Stimulated activated CD8-positive, alpha-beta memory T cell treated with anti-CD3 and anti-CD28 coated beads, Interleukin-4, amount 100 ng/mL, for 4 hours (primary cell): ENCODE measurements at places on chromosomes 7 and 10.
A peak's percentile ranks its signal among the peaks of the same experiment; 100 is the strongest.

- DNase-seq: no peak
Measured at GRCh38 chr7:150952331-150953050, 25.6 kb downstream of the KCNH2 start.

- DNase-seq: no peak
Measured at GRCh38 chr7:44541876-44542610, 913 bp upstream of the NPC1L1 start.

DNA sequence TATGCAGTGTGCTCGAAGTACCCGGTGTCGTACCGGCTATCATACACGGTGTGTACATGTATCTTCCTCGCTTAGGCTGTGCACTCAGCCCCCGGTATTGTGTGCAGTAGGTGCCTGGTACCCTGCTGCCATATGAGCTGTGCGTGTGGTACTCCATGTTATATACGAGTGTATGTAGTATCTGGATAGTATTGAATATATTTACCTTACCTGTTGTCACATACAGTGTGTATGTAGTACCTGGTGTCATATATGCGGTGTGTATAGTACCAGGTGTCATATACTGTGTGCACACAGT, 1.2 kb downstream of the ZMYND11 start:
- DNase-seq: no peak

- DNase-seq: no peak
Measured at GRCh38 chr10:64211466-64211865, 690.3 kb downstream of the REEP3 start.

- DNase-seq: no peak
Measured at GRCh38 chr10:20596065-20596755, 300.9 kb downstream of the NEBL start.

GRCh38 chr7:96303686-96304443, 18.0 kb downstream of the SLC25A13 start:
- DNase-seq: no peak

DNA sequence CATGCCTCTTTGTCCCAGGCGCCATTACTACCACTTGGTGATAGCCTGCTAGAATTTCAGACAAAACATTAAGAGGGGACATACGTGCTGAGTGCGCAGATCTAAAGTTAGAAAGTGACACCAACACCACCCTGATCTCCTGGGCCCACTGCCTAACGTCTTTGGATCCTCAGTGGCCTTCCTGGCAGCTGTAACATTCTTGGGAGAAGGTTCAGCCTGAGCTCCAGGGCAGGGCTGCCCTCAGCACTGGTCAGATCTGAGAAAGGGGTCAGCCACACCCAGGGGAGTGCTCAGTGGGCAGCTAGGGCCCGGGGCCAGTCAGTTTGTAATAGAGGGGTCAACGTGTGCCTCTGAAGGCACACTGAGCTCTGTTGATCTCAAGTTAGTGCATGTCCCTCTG, 48.4 kb downstream of the ZCCHC24 start:
- DNase-seq: no peak

DNA sequence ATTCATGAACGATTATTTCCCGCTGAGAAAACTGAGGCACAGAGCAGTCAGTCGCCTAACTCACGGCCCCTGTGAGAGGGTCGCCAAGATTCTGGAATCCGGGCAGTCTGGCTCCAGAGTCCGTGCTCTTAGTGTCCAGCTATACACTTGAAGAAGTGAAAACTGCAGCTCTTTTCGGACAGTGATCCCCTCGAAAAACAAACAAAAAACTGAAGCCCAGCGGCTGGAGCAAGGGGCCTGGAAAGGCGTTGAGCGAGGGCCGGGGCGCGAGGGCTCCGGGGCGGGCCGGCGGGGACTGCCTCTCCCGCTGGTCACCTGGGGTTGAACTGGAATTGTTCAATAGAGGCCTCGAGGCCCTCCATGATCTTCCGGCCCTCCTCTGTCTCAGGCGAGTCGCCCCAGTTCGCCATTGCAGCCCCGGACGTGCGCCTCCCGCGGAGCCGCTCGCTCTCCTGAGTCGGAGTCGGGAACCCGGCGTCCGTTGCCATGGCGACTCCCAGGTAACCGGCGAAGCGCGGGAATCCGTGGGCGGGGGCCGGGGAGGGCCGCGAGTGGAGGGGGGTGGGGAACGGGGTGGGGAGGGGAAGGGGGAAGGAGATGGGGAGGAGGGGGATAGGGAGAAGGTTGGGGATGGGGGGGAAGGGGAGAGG, 881 bp downstream of the C10orf67 start:
- DNase-seq: no peak

- DNase-seq: no peak
Measured at GRCh38 chr10:35928748-35929147, 286.7 kb upstream of the FZD8 start.

DNA sequence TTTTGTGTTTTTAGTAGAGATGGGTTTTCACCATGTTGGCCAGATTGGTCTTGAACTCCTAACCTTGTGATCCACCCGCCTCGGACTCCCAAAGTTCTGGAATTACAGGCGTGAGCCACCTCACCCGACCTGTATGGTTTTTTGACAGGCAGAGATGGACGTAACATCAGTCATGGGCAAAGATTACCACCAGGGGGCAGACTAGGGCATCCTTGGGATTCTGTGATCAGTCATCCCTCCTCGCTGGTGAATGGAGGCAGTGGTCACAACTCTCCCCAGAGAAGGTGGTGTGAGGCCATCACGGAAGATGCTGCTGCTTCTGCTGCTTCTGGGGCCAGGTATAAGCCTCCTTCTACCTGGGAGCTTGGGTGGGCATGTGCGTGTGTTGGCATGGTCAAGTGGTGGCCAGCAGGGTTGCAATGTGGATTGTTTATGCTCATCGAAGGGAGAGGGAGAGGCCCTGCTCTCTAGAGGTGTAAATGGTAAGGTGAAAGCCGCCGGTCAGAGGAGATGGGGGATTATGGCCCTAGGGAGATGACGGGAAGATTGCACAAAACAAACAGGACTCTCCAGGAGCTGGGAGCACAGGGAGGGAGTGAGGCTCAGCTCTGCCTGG, 122.7 kb upstream of the PRSS1 start:
- peak; percentile 36 for DNase-seq

DNA sequence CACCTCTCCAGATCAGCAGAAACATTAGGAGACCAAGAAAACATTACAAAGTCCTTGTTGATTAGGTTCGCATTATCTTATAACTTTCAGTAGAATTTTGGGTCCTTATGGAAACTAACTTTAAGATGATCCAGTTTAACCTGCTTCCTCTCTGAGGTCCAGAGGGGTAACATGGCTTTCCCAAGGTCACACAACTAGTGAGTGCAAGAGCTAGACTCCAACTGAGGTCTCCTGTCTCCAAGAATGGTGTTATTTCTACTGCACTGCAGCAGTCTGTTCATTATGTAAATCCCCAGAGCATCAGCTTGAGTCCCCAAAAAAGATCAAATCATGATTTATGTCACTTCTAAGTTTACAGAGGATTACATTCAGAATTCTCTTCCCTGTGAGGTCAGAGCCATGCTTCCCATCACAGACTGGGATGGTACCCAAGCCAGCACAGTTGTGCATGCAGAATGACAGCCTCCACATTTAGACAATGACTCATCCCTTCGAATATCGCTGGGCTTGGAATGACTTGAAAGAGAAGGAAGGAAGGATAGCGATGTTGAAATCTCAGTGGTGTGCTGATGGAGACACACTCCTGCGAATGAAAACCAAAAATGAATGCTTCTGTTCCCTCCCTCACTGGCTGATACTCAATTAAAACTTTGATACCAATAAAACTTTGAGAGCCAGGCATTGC, 163.1 kb upstream of the PLXNA4 start:
- no peak for DNase-seq

GRCh38 chr10:69801434-69802315, at the start of gene COL13A1:
Gene COL13A1 (plus strand): TSS chr10:69801906. CDS start chr10:69802424, 518 bp downstream.
- DNase-seq: no peak

DNA sequence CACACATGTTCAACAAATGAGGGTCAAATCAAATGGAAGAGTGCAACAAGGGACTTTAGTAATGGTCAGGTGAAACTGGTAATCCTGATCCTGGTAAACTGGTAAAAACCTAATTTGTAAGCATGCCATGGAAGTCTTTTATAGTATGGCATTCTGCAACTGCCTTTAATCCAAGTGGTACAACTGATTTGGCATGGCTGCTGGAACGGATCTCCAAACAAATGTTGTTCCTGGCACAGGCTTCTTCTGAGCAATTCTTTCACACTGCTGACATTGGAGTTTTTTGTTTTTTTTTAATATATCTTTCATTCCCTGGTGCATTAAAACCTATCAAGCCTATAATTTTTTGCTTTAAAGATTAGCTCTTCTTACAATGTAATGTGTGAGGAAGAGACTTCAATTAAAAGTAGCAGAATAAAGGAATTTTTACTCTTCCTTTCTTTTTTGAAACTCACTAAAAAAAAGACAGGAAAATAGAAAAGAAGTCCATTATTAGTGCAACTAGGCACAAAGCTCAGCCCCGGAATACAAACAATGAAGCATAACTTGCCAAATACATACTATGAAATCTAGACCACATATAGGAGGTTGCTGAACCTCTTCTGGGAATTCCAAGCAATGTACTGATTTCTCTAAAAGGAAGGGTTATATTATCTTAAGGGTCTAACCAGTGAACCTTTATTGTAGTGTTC, 79.3 kb upstream of the OIT3 start:
- no peak for DNase-seq

- DNase-seq: no peak
Measured at GRCh38 chr10:47094636-47095035, 183.4 kb downstream of the PTPN20 start.

GRCh38 chr10:113853578-113854012, 287 bp downstream of the DCLRE1A start:
- DNase-seq: no peak

GRCh38 chr10:80894311-80894791, 356.6 kb downstream of the SH2D4B start:
- DNase-seq: no peak

DNA sequence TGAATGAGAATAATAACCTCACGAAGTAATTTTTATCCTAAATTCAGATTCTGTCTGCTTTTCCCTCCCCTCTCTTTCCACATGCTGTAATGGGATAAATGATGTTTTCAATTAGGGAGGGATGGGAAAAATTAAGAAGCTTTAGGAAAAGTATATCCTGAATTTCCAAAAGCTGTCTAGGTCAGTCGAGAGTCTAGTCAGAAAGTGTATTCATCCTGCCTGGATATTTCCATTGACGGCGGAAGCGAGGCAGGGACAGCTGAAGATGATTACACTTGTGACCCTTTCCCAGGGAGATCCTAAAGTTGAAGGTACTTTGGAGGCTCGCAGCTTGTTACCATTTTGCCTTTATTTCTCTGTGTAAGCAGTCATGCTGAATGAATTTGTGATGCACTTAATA, 204.1 kb downstream of the ZNF365 start:
- DNase-seq: no peak

- no peak for DNase-seq
Measured at GRCh38 chr10:86423739-86424138, 57.1 kb upstream of the GRID1 start.

DNA sequence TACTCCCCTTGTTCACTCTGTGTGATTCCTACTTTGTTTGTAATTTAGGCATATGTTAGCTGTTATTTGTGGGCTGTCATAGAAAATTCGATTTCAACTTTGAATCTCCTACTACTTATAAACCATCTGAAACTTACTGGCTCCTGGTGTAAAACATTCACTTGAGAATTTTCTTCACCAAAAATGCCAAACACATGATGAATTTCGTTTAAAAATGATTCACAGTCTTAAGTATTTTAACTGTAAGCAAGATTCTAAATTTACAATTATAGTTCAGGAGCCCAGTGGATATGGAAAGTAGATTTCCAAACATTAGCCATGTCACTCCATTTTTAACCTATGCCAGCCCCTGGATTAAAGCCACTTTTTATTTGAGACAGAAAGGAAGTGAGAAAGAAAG, 3.1 kb downstream of the CPED1 start:
- DNase-seq: no peak

DNA sequence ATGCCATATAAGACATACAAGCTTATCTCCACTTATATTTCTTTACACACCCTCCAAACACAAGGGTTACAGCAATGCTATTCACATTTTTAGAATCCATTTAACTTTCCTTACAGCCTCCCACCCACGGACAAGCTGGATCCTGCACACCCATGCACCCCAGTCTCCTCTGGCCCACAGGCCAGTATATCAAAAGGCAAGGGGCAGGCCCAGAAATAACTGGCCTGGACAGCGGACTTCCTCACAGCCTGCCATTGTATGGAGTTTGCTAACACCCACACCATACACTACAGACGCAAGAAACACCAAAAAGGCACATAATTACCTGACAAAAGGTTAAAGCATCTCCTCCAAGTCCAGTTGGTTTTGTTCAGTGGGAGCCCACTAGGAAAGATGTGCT, 12.0 kb downstream of the HOXA4 start:
- DNase-seq: no peak

GRCh38 chr7:31006857-31007256, 43.1 kb downstream of the GHRHR start:
- no peak for DNase-seq

- no peak for DNase-seq
Measured at GRCh38 chr7:47314728-47315607, 266.9 kb downstream of the TNS3 start.

GRCh38 chr7:22876986-22877729, 54.5 kb upstream of the TOMM7 start:
- no peak for DNase-seq

DNA sequence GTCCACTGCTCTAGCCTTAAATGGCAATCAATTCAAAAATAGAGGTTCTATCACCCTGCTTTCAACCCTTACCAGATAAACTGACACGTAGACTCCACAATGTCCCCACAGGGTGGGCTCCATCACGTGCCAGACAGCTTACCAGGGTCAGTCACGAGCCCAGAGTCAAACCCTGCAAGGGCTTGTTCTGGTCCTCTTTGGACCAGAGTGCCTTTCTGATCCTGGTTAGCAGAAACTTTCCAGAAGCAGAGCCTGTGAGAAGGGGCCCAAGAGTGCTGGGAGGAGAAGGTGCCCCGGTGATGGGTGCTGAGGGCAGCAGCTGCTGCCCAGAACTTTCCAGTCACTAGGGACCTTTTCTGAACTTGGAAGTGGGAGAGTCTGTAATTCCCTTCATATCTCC, 354 bp upstream of the GIMAP5 start:
- no peak for DNase-seq

- no peak for DNase-seq
Measured at GRCh38 chr10:22475651-22476600, 130.6 kb downstream of the SPAG6 start.

DNA sequence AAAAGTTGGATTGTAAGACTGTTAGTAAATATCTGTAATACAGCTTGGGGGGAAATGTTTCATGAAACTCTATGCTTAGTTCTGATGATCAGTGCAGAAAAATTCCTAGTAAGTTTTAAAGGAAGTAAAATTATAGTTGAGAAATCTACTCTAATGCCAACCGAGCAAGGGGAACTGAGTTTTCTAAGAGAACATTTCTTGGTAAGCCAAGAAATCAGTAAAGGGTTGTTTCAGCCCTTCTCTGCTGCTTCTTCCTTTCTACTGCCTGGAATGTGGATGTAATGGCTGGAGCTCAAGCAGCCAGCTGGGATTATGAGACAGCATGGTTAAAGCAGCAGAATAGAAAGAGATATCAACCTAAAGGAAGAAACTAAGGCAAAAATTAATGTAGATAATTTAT, 15.9 kb upstream of the AKR1B1 start:
- DNase-seq: no peak

- no peak for DNase-seq
Measured at GRCh38 chr10:128526791-128527375, 400.7 kb upstream of the MKI67 start.
